ENCODE measurements at places on chromosomes 11 and 22. TPM values are rescaled to one million over a fixed set of nuclear protein-coding genes. Genes with fewer than 3 reads are reported as not detected.
A peak's percentile ranks its signal among the peaks of the same experiment; 100 is the strongest.

The DGAT2 gene
- total RNA-seq = 5.6 TPM

The MS4A6A gene
- total RNA-seq = 13.4 TPM

The DRD2 gene
- total RNA-seq = 2.4 TPM

The MAJIN gene
- 7.4 TPM for total RNA-seq

The GGT5 gene
- total RNA-seq = 39.7 TPM

The PRODH gene
- total RNA-seq = 3.1 TPM

DNA sequence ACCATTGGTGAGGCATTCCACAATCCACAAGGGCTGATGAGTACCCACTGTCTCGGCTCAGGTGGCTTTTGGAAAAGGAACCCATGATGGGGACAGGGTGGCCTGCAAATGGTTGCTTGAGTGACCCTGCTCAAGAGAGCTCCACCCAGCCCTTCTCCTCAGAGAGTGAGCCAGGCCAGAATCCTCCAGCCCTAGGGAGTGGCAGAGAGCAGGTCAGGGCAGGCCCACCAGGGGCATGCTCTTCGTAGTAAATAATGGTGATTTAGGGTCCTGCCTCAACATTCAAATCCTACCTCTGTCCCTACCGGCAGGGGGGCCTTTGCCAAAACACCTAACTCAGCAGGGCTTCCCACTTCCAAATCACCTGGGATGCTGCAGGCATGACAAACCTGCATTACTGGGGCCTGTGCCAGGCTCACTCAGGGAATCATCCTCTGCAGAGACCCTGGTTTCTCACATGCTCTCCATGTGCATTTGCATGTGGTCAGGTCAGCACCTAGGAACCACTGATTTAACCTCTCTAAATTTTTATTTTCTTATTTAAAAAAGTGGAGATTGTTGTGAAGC lies 17.3 kb upstream of the TP53I11 start:
- H3K27me3 ChIP-seq = no peaks in the 10 kb centered on the region
- no peak overlapping the region for H3K27ac ChIP-seq
- H3K4me1 ChIP-seq = no peaks in the 10 kb centered on the region
- no peaks in the 10 kb centered on the region for H3K36me3 ChIP-seq

GRCh38 chr11:77126156-77126775 lies 1.8 kb upstream of the MYO7A start:
- H3K4me3 ChIP-seq = no peak overlapping the region
- H3K27me3 ChIP-seq = no peaks in the 10 kb centered on the region
- no peaks in the 10 kb centered on the region for H3K4me1 ChIP-seq
- DNase-seq = no peak

GRCh38 chr11:23124996-23125395 lies 264.7 kb upstream of the CCDC179 start:
- H3K27me3 ChIP-seq = no peaks in the 10 kb centered on the region
- no peak overlapping the region for H3K27ac ChIP-seq
- no peak for DNase-seq
- H3K4me3 ChIP-seq = no peak overlapping the region

DNA sequence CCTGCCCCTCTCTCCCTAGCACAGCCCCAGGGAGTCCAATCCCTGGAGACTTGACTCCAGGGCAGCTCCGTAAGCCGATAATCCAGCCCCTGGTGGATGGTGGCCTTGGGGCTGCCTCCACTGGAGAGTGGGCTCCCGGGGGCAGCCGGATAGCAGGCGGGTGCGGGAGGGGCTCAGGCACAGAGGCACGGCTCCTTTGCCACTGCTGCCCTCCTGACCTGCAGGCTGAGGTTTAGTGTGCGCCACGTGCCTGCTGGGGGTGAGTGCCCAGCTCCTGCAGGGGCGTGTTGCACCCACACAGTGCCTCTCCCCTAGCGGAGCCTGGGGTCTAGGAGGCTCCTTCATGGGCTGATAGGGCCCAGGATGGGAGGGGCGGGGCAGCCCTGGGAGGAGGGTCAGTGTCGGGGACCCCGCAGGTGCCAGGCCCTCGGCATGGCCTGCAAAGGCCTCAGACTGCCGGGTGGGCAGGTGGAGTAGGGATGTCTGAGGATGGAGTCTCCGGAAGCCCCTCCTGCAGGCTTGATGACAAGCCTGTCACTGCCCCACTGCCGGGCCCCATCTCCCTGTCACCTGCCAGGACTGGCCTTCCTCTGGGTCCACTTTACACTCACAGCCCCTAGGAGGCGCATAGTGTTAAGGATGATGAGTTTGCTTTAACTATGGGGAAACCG lies 5.6 kb downstream of the DUSP8 start:
- H3K27me3 ChIP-seq = no peaks in the 10 kb centered on the region
- H3K4me1 ChIP-seq = no peaks in the 10 kb centered on the region
- H3K36me3 ChIP-seq = no peaks in the 10 kb centered on the region
- no peak overlapping the region for H3K4me3 ChIP-seq

DNA sequence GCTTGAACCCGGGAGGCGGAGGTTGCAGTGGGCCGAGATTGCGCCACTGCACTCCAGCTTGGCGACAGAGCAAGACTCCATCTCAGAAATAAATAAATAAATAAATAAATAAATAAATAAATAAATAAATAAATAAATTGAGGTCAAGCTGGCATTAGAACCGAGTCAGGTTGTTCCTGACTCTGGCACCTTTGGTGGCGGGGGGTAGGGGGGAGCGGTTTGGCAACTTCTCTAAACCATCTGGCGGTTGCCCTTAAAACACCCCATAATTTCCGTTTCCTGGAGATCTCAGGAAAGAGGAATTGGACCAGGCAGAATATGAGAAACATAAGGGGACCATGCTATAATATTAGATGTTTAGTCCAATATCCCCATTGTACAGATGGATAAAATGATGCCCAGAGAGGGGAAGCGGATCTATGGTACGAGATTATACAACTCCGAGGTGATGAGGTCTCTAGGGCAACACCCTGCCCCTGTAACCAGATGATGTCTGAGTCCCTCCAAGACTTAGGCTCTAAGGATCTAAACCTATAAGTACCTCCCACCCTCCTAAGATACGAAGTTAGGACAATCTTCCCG lies 785 bp downstream of the CLPB start:
- no peak for DNase-seq
- H3K27ac ChIP-seq = peak overlapping the region; percentile 80
- H3K4me1 ChIP-seq = no peaks in the 10 kb centered on the region
- H3K27me3 ChIP-seq = no peaks in the 10 kb centered on the region
- peak overlapping the region; percentile 69 for H3K4me3 ChIP-seq

GRCh38 chr22:35312198-35313059 lies 12.7 kb downstream of the TOM1 start:
- H3K27me3 ChIP-seq = no peaks in the 10 kb centered on the region
- no peaks in the 10 kb centered on the region for H3K36me3 ChIP-seq
- DNase-seq = no peak
- H3K4me3 ChIP-seq = no peak overlapping the region
- H3K4me1 ChIP-seq = peaks cover 17% of the 10 kb centered on the region
- no peak overlapping the region for H3K27ac ChIP-seq

GRCh38 chr11:102338479-102339010 lies 8.5 kb upstream of the BIRC2 start:
- H3K4me3 ChIP-seq = no peak overlapping the region
- no peak overlapping the region for H3K27ac ChIP-seq
- no peaks in the 10 kb centered on the region for H3K4me1 ChIP-seq

DNA sequence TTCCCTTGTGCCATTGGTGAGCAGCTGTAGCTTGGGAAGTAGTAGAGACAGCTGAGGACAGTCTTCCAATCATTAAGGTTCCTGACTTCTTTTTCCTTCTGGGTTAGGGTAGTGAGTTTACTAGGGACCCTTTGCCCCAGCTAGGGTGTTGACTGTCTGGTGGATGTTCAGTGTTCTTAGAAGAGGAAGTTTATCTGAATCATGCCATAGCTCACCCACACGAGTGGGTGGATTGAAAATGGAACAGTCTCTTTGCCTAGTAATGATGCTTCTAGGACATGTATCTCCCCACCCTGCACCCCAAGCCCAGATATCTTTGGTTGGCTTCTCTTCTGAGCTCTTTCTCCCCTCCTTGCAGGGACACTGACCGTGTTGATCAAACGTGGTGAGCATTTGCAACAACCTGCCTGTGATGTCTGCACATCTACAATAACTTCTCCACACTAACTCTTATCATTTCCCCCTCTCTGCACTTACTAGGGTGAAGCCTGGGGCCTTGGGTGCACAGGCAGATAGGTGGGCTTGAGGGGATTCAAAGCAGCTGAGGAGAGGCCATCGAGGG lies 57.1 kb upstream of the HORMAD2 start:
- no peak overlapping the region for H3K4me3 ChIP-seq
- peaks cover 20% of the 10 kb centered on the region for H3K36me3 ChIP-seq
- H3K27me3 ChIP-seq = no peaks in the 10 kb centered on the region

DNA sequence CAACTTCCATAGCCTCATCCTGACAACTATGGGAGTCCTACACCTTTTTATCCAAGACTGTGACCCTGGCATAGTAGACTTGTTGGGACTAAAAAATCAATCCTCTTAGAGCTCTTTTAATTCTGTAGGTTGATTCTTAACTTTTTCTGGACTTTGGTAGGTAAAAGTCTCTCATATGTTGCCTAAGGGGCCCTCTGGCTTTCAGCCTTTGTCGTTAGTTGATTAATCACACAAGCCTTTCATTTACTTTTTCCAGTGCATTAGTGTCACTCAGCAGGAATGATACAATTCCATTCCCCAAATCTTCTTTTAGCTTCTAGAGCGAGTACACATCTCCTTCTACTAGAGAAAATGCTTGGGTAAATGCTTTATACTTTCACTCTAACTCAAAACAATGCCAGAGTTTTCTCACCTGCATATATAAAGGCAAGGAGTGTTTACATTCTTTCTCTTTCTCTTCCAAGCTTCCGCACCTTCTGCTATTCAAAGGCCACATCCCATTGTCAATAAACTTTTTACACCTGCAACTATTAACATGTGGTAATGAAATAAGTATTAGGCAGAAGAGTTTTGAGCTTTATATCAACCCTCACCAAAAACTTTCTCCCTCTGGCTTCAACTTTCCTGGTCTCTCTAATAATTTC lies 516.6 kb downstream of the FAM181B start:
- no peak for DNase-seq
- H3K27ac ChIP-seq = no peak overlapping the region
- H3K4me3 ChIP-seq = no peak overlapping the region
- no peaks in the 10 kb centered on the region for H3K4me1 ChIP-seq
- H3K36me3 ChIP-seq = no peaks in the 10 kb centered on the region

- H3K4me1 ChIP-seq = no peaks in the 10 kb centered on the region
- H3K4me3 ChIP-seq = no peak overlapping the region
- H3K36me3 ChIP-seq = no peaks in the 10 kb centered on the region
- no peak overlapping the region for H3K27ac ChIP-seq
- DNase-seq = no peak
- H3K27me3 ChIP-seq = no peaks in the 10 kb centered on the region
These were observed 1.2 kb downstream of the ACRV1 start for GRCh38 chr11:125679397-125679796.

- H3K27me3 ChIP-seq = no peaks in the 10 kb centered on the region
- H3K36me3 ChIP-seq = no peaks in the 10 kb centered on the region
- no peak overlapping the region for H3K27ac ChIP-seq
- H3K4me3 ChIP-seq = no peak overlapping the region
- H3K4me1 ChIP-seq = no peaks in the 10 kb centered on the region
These were observed 7.3 kb upstream of the TRIM44 start for GRCh38 chr11:35655254-35655653.

- no peak overlapping the region for H3K4me3 ChIP-seq
- DNase-seq = no peak
- no peak overlapping the region for H3K27ac ChIP-seq
- no peaks in the 10 kb centered on the region for H3K27me3 ChIP-seq
These were observed 28.0 kb upstream of the RRAS2 start for GRCh38 chr11:14386895-14387480.

GRCh38 chr11:2402890-2403645 lies 2.5 kb downstream of the TSSC4 start:
- H3K4me3 ChIP-seq = no peak overlapping the region
- H3K27me3 ChIP-seq = no peaks in the 10 kb centered on the region
- DNase-seq = no peak
- peaks cover 15% of the 10 kb centered on the region for H3K36me3 ChIP-seq
- peaks cover 19% of the 10 kb centered on the region for H3K4me1 ChIP-seq

DNA sequence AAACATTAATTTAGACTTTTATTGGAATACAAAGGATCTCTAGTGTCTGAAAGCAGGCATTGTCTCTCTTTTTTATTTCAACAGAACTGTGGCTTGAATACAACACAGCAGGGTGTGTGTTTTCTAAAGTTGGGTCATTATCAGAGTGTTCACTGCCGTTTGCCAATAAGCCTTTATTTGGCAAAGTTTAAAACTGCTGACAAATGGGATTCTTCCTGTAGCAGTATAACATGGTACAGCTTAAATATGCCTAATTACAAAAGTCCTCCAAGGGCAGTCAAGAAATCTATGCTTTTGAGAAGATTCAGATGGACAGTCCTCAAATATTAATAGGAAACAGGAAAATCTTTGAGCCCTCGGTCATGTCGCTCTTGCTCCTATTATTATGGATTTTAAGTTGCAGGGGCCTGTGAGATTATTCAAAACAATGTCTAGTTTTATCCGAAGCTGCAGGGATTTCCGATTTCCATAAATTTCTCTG lies 199.9 kb downstream of the MAML2 start:
- peak overlapping the region; percentile 53 for H3K27ac ChIP-seq
- H3K4me3 ChIP-seq = no peak overlapping the region
- no peaks in the 10 kb centered on the region for H3K36me3 ChIP-seq
- peaks cover 18% of the 10 kb centered on the region for H3K4me1 ChIP-seq
- DNase-seq = no peak
